AG09309 (cell line): ENCODE measurements at places on chromosomes 2 and 18.
A peak's percentile ranks its signal among the peaks of the same experiment; 100 is the strongest.

DNA sequence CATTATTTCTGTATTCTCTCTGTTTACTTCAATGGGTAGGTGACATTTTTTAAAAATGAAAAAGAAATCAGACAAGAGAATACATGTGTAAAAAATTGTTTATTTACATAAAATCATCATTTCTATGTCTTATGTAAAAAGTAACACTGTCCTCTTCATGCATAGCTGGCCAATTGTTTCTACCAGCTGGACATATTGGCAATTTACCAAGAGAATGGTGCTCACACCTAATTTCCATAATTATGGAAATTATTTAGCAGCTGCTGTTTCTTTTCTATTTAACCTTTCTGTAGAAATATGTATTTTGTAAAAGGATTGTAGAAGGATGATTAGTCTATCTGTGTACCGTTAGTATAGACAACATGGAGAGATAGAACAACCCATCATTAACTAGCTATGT is 791.9 kb downstream of the TRIB2 start:
- no peak for DNase-seq

- DNase-seq, result no peak
These were observed 286.4 kb upstream of the CNTNAP5 start for GRCh38 chr2:123738643-123739042.

GRCh38 chr2:161586517-161587167 is 37.6 kb upstream of the SLC4A10 start:
- DNase-seq, result peak; percentile 1

DNA sequence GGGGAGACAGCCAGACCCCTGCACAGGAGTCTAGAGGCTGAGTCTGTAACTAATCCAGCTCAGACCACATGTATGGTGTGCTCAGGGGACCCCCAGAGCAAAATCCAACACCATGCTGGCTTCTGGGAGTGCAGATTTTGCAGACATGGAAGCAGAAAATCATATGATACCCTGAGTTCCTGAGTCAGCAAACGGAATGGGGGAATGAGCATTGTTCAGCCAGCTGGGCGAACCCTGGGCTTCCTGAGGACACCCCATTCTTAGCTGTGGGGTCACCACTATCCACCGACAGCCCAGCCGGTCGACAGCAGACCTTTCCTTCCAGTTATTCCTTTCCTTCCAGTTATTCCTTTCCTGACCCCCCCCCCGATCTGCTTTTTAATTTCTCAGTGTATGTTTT is 322.9 kb downstream of the GBX2 start:
- no peak for DNase-seq

DNA sequence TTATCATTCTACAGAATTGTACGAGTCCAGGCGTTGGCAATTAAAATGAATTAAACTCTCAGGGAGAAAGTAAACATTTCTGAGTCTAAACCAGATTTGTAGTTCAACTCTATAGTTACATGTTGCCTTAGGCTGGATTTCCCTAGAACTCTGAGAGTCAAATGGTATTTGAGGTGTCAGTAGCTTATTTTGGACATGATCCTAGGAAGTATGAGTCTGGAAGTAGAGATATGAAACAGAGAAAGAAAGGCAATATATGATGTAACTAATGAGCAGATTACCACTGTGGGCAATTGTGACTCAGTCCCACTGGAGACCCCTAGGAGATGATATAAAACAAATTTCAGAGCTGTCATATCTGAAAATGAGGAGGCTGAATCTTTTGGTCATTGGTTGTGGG is 199.1 kb upstream of the UBE2E3 start:
- DNase-seq, result no peak

DNA sequence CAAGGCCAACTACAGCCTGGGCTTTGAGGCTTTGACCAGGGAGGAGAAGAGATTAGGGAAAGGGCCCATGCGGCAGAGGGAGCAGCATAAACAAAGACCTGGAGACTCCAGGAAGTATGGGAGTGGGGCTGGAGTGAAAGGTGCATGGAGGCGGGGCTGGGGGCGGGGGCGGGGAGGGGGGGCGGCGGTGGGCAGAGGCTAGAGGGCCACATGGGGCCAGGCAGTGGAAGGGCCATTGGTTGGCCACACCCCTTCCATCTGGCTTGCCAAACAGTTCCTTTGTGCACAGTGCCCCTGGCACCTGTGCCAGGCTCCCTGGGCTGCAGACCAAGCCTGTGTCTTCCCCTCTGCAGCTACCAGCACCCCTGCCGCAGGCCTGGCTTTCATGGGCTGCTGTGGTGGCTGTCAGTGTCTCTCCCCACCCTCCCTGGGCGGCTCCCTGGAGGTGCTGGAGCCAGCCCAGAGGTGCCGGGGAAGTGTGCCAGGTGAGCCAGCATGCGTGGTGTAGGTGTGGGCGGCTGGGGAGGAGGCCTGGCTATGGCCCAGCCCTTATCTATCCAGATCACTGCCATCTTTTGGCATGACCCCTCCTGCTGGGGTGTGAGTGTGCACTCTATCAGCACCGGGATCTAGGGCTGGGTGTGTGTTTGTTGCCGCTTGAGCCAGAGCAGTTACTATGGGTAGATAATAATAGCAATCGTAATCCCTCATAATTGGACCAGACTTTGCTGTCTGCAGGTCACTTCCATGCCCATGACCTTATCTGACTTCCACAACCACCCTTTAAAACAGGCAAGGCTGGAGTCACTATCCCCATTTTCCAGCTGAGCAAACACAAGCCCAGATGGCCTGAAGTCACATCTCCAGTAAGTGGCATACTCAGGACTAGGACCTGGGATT is 30.5 kb downstream of the DNMT3A start:
- DNase-seq, result no peak

GRCh38 chr2:30358842-30359241 is 88.2 kb upstream of the LCLAT1 start:
- DNase-seq, result no peak

- DNase-seq, result no peak
These were observed 50.6 kb downstream of the TANC1 start for GRCh38 chr2:159019021-159019420.

DNA sequence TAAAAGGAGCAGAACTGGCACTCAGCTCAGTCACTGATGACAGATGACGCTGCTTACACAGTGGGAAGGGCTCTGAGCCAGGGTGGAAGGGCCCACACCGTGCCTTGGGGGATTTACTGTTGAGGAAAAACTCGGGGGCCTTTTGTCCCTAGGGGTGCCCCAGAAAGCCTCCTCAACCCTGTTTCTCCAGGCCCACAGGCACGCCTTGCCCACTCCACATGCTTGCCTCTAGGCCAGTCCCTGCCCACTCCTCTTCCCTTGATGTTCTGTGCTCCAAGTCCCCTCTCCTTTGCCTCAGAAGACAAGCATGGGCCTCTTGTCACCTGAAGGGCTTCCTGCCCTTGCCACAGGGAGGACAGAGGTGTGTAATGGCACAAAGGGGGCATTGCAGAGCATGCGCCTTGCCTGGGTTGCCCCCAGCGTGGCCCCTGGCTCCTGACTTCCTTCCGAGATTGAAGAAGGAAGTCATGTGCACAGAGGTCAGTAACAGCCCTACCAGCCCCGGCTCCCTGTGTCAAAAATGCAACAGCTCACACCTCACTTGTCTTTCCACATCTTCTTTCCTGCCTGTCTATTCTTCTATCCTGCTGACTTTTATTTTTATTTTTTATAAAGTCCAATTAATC is 65.1 kb downstream of the LIPG start:
- no peak for DNase-seq

DNA sequence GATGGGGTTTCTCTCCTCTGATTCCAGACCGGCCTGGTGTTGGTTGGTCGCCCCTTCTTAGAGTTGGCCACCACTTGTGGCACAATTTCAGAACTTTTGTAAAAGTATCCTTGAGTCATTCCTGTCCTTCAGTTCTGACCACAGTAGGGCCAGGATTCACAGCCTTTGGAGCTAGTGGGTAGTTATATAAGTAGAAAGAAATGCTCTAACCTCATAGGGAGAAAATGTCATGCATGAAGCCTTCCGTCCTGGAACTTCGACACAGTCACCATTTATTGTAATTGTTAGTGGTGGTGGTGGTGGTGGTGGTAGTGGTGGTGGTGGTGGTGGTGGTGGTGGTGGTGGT is 65.4 kb downstream of the EPAS1 start:
- no peak for DNase-seq

DNA sequence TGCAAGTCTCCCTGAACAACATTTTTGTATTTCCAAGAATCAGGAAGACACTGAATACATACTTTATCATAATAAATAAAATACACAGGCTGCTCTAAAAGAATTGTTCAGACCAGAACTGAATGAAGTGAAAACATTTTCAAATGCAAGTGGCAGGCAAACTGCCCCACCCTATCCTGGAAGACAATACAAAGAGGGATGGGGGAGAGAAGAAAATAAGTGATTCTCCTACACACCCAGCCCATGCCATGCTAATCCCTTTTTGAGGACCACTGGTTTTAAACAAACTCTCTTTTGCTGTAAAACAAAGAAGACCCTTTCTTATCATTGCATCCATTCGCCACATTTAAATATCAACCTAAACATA is 95.6 kb downstream of the PID1 start:
- no peak for DNase-seq

DNA sequence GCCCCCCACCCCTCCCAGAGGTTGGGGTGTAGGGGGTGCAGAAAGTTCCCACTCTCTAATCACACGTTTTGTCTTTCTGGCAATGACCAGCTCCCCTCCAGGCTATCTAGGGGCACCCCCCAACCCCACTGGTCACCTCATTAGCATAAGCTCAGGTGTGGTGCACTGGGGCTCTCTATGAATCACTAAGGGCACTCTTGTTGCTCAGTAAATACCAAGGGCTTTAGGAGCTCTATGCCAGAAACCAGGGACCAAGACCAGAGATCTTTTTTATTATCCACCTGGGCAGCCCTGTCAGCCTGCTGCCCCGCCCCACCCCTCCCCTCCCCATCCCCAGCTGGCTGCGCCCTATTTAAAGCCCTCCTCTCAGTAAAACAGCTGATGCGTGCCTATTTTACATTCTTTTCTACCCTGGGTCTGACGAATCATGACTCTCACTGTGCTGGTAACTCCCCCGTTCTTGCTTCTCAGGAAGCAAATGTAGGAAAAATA is 24.3 kb downstream of the NCK2 start:
- DNase-seq, result peak; percentile 25

DNA sequence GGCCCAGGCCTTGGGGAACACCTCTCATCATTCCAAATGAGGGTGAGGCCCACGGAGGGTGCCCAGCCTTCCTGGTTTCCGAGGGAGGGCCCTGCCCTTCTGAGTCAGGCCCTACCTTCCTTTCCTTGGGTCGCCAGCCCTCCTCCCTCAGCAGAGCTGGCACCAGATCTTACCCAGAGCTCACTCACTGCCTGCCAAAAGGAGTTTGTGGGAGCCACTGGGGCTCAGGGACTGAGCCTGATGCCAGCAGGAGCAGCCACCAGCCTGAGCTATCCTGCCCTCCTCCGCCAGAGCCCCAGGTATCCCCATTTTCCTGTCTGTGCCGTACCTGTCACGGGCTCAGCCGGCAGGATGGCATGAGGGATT is 64.1 kb downstream of the NRP2 start:
- DNase-seq, result no peak

- no peak for DNase-seq
These were observed 26.9 kb upstream of the COL6A3 start for GRCh38 chr2:237440819-237441281.

- DNase-seq, result no peak
These were observed 434.7 kb downstream of the NRXN1 start for GRCh38 chr2:50597206-50597605.

DNA sequence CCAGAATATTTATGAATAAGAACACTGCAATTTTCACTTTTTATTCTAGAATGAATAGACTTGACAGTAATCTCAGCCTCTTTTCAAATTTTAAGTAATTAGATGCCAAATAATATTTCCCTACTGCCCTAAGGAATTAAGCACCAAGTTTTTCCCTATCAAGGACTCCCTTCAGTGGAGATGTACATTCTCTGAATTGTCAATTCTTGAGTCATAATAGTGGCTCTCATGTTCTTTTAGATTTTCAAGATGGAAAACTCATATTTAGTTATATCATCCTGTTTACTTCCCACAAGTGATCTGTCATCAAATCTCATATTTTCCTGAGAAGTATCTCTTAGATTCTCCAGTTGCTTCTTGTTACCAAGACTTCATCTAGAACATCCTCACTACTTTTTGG is 1248.9 kb upstream of the CHAC2 start:
- DNase-seq, result no peak

GRCh38 chr2:73079636-73080035 is 8.1 kb upstream of the SFXN5 start:
- no peak for DNase-seq

GRCh38 chr2:195442458-195443175 is 214.4 kb upstream of the SLC39A10 start:
- no peak for DNase-seq

GRCh38 chr18:59783138-59783537 is 85.9 kb upstream of the CCBE1 start:
- peak; percentile 43 for DNase-seq

DNA sequence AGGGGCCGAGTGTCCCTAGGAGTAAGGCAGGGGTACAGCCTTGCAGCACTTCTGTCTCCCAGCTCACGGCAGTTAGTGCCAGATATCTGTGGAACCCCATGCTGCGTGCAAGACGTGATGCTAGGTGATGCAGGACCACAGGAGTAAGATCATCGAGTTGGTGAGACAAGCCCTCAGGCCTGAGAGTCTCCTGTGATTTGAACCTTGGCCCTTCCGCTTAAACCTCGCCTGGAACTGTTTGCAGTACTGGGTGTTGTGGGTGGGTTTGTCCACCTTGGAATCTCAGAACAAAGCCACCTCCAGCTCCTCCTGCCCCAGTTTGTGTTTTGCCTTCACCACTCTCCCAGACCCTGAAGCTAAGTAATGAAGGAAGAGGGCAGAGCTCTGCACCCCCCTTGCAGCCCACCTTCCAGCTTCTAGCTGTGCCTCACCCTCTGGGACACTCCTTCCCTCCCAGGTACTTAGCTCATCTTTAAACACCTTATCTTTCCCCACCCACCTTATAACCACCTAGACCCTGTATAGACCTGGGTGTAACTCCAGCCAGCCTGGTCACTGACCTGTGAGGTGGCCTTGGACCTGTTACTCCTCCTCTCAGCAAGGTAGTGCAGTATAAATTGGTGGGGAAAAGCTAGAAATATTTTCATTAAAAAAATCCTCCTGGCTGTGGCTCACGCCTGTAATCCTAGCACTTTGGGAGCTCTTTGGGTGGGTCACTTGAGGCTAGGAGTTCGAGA is 6.6 kb downstream of the CNNM4 start:
- no peak for DNase-seq

DNA sequence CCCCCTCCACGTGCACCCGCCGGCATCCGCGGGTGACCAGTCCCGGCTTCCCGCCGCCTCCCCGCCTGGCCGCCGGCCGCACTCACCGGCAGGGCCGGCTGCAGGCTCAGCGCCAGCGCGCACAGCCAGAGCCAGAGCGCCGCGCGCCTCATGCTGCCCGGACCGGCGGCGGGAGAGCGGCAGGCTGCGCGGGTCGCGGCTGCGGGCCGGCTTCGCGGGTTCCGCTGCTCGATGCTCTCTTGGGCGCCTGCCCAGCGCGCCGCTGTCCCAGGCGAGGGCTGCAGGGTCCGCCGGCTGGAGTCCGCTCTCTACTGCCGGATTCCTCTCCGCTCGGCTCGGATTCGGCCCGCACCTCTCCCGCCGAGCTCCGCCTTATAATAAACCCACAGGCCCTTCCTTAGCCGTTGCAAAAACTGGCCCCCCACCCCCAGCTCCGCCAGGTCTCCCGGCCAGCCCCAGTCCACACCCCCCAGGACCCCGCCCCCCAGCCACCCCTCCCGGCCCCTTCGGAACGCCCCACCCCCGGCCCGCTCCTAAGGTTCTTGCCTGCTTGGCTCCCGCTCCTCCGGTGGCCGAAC is at the start of gene SDC1:
TSS of gene SDC1 (minus strand) at position 415 of the 578 bp plus-strand sequence. CDS start at position 152, 263 bp downstream.
- DNase-seq, result peak; percentile 3

- DNase-seq, result no peak
These were observed 90.6 kb upstream of the VWC2L start for GRCh38 chr2:214320211-214320610.
